ENCODE measurements at places on chromosomes 12 and 14. TPM values are rescaled to one million over a fixed set of nuclear protein-coding genes. Genes with fewer than 3 reads are reported as not detected.

Gene PLXNC1
- total RNA-seq: 7.4 TPM

Gene AKT1
- total RNA-seq: 135 TPM

Gene FAM90A1
- total RNA-seq: 0.49 TPM

Gene ANKRD33
- total RNA-seq: not detected

Gene SDR9C7
- not detected for total RNA-seq

Gene SLC17A8
- 15.2 TPM for total RNA-seq

Gene KERA
- not detected for total RNA-seq

Gene TCL1B
- not detected for total RNA-seq

Gene CPNE8
- 32.4 TPM for total RNA-seq

Gene HECTD4
- total RNA-seq: 61.3 TPM

Gene RD3L
- not detected for total RNA-seq
